ENCODE measurements at places on chromosomes 16 and 17.

DNA sequence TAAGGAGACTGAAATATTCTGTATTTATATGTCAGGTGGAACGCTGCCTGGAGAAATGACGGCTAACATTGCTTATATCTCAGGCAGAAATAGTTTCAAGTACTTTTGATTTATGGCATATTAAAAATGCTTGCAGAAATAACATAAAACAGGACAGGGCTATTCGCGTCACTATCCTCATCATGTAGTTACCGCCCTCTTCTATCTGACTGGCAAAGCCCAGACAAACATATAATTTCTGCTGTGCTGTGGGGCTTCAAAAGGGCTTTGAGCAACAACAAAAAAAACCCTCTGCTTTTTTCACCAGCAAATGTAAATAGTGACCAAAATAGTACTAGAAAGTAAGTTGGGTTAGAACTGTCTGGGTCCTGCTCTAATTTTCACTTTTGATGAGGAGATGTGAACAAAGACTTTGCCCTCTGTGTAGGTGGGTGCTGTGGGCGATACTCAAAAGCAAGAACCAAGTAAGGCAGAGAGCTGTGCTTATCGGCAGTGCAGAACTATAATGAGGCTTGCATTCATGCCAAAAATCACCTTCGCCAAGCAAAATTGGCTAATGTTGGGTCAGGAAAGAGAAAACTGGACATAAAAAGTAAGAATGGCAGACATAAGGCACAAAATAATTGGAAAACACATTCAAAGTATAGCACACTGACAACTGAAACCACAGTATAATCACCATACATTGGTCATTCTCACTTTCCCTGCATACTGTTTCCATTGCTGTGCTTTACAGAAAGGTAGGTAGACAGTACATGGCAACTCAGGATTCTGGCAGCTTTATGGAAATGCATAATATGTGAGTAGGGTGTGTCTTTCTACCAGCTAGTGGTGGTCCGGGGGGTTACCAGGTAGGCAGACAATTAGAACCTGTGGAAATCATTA is 151.2 kb upstream of the AXIN2 start:
- DNase-seq, result no peak

- DNase-seq, result no peak
Observed at GRCh38 chr16:71568551-71568950, 8.3 kb downstream of the TAT start.

DNA sequence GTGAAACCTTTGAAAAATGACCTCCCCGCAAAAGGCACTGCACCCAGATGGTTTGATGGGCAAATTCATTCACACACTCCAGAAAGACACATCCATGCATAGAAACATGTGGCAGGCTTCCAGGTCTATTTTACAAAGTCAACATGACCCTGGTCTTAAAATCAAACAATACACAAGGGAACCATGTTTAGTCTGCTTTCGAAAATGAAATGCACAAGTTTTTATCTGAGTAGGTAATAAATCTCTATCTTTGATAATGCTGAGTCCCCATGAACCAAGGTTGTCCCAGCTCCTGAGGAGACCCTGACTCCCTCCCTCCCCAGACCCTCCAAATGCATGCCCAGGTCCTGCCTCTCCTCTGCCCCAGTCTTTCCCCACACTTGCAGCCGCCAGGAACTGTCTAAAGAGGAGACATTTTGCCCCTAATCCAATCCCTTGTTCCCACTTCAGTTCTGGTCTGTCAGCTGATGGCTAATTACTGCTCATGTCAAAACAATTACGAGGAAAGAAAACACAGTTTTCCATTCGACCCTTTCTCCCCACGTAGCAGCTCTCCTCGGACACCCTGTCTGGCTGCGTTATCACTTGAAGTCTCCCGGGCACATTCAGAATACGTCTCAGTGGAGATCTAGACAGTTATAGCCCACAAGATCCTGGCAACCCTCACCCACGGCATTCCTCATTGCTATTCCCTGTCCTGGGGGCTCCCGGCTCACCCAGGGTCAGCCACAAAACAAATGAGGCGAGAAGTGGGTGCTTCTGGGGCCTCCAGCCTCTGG is 68.8 kb upstream of the RCVRN start:
- no peak for DNase-seq

DNA sequence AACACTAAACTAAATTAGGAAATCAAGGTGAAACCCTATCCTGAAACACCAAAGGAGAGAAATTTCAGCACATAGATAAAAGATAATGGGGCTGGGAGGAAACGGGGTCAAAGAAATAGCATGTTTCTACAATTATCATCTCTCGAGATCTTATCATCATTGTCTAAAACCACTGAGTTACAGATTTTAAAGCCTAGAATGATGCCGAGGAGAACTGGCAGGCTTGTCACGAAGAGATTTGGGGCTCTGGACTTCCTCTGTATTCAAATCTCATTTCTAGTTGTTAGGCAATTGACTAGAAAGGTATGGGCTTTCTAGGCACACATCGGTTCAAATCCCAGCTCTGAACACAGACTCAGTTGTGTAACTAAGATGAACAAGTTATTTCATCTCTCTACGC is 9.3 kb downstream of the PDZD9 start:
- DNase-seq, result no peak

GRCh38 chr16:87093804-87094555 is 223.2 kb downstream of the C16orf95 start:
- no peak for DNase-seq

GRCh38 chr16:69861292-69862030 is 89.7 kb upstream of the CLEC18A start:
- no peak for DNase-seq

DNA sequence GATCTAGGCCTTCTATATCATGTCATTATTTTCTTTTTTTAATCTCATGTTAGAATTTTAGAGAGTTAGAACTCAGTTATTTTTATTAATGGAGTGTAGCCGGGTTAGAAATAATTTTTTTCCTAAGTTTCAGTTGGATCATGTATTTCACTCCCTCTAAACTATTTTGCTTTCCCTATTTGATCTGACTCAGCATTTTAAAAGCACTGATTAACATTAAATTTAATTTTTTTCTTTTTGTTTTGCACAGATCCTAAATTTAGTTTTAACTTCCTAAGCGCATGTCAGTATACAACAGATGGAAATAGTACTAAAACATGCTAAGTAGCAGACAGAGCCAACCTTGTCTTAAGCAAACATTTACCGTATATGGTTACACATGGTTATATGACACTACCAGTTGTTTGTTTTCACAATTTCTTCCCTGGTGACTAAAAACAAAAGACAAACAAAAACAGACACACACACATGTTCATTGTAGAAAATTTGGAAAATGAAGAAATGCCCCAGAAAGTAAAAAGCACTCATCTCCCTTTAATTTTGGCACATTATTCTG is 33.6 kb upstream of the RAB11FIP4 start:
- DNase-seq, result no peak

- no peak for DNase-seq
Observed at GRCh38 chr16:79006765-79007164, 593.8 kb downstream of the MAF start.

DNA sequence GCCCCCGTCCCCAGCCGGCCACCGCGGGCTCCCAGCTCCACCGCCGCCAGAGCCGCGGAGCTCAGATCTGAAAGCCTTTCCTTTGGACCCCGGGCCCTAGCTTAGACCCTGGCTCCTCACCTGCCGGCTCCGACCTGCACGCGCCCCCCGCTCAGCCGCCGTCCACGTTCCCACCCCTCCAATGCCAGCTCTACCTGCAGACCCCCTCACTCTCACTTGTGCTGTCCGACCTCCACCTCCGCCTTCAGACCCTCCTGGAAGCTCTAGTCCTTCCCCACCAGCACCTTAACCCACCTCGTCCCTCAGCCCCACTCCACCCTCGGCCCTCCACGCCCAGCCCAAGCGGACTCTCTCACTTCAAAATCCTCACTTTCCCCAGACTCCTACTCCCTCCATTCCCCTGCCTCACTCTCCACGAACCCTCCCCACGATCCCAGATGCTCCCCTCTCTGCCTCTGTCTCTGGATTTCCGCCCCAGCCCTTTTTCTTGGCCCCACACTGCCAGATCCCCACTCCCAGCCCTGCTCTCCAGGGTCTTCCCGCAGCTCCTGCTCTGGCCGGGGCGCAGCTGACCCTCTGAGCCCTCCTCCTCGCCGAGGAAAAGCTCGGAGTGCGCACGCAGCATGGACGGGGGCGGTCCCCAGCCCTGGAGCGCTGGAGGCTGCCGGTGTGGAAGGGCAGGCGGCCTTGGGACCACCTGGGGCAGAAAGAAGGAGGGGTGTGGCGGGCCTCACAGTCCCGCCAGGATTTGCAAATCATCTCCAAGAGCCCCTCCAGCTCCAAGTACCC is at the start of gene TMEM114:
TMEM114 (minus strand) TSS at position 612 of the 789 bp plus-strand sequence. CDS start 673 bp downstream, outside the sequence.
- no peak for DNase-seq

GRCh38 chr17:67434061-67434525 is 57.0 kb downstream of the PITPNC1 start:
- DNase-seq, result no peak

- DNase-seq, result no peak
Observed at GRCh38 chr17:73399056-73399455, 87.3 kb upstream of the CDC42EP4 start.

- peak; percentile 68 for DNase-seq
Observed at GRCh38 chr17:28906706-28907438, 4.0 kb upstream of the DHRS13 start.

GRCh38 chr17:66531851-66532295 is 229.5 kb downstream of the PRKCA start:
- no peak for DNase-seq

DNA sequence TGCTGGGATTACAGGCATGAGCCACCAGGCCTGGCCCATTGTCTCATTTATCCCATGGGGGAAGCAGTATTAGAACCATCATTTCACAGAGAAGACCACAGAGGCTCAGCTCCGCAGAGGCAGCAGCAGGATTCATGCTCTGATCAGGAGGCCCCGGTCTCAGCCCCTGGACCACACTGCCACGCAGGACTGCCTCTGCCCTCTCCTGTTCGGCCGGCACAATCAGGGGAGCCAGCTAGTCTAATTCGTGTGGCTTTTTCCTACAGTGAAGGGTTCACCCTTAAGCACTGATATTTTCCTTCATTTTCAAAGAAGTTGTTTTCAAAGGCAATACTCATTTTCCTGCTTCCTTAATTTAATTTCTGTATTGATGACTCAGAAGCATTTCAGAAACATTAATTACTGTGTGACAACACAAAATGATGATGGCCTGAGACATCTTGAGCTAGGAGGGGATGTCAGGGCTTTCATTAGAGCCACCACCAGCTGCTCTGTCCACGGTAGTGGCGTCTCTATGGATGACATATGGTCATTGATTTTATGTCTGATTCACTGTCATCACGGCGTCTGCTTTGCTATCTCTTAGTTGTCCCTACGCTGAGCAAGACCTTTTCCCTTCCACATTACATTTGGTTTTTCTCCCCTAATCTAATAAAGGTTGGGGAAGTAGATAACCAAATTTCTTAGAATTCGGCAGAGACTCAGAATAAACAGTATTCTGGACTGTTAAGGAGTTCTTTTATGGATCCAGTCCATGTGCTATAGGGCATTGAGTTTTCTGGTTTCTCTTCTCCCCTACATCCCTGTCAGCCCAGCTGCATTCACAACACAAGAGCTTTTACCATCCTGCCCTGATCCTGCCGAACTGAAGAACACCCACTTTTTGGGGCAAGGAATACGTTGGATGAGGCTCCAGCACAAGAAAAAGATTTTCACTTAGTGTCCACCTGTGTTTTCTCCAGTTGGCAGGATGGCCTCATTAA is 314.0 kb downstream of the SLC39A11 start:
- no peak for DNase-seq

GRCh38 chr16:2194166-2194834 is 2.1 kb downstream of the CASKIN1 start:
- no peak for DNase-seq

GRCh38 chr16:65731833-65732232 is 610.0 kb upstream of the CDH11 start:
- DNase-seq, result peak; percentile 93

DNA sequence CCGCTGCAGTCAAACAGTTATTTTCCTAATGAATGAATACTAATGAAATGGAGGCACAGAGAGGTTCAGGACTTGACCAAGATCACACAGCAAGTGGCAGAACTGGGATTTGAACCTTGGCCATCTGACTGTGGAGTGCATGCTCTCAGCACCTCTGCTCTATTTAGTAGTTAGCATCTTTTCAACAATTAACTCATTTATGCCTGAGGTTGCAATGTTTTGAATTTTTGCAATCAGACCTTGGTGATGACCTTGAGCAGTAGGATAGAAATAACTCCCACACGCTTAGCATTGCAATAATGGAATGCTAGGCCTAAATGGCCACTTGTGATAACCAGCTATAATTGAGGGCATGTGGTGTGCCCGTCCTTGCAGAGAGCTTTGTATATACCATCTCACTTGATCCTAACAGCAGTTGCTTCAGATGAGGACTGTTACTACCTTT is 31.0 kb downstream of the NAGPA start:
- no peak for DNase-seq

DNA sequence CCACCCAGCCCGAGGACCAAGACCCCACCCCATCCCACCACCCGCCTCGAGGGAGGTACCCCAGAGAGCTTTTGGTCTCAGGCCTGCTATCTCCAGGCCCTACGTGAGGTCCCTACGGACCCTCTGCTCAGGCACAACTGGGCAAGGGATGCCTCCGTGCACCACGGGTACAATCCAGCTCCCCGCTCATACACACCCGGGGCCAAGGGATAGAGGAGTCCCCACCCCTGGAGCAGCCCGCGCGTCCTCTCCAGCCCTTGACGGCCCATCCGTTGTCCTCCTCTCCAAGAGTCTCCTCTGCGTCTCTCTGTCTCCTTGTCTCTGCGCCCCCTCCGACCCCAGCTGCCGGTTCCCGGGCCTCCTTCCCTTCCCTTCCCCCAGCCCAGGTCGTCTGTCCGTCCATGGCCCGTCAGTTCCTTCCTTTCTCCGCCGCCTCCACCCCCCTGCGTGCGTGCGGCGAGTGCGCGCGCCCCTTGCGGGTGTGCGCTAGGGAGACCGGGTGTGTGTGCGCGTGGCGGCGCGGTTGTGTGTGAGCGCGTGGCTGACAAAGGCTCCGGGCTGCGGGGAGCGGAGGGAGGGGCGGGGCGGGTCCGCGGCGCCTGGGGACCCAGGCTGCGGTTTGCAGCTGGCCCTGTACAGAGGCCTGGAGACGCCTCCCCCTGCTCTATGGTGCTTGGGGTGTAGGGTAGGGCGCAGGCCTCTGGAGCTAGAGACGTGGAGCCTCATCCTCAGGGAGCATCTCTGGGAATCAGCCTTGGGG is 930 bp downstream of the SPNS2 start:
- peak; percentile 23 for DNase-seq

GRCh38 chr17:67532326-67532871 is 155.3 kb downstream of the PITPNC1 start:
- DNase-seq, result no peak

DNA sequence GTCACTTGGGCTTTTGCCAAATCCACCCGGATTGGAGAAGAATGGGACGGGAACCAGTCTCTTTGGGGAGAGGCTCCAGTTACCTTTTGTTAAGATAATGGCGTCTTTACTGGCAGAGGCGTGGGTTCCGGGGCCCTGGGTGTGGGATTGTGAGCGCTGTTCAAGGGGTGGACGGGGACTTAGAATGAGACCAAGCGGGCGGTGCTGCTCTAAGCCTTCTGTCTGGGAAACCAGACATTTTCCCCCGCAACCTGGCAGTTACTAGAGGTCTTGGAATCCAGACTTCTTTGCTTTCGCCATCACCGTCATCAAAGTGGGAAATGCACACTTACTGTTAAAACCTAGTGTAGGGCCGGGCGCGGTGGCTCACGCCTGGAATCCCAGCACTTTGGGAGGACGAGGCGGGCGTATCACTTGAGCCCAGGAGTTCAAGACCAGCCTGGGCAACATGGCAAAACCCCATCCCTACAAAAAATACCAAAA is 706 bp downstream of the TEN1 start:
- peak; percentile 66 for DNase-seq
